ENCODE measurements at places on chromosomes 6 and 20.

DNA sequence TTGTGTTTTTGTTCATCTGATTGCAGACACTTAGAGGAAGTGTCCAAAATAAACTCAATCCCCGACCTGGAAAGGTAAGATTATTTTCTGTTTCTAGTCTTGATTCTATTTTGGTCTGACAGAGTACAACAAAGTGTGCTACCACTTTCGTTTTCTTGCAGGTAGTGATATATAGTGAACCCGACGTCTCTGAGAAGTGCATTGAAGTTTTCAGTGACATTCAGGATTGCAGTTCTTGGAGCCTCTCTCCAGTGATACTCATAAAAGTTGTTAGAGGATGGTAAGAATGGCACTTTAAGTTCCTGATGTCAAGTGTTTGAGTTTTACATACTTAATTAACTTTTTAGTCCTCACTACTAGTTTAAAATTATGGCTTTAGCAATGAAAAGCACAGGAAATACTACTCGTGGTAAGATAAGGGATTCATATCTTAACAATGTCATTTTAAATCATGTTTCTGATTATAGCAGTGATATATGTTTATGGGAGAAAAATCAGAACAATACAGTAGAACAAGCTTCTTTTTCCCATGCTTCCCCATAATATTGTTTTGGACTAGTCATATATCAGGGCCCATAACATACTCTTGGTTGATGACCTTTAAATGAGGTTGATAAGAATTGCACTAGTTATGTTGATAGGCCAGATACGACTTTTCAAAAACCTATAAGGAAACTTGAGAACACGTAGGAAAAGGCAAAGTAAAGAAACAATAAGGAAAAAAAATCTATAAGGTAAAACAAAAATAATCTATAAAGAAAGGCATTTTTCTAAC lies 104.0 kb downstream of the RTN4IP1 start:
- peak; percentile 25 for DNase-seq

- DNase-seq, result no peak
Measured at GRCh38 chr6:134061440-134061839, 9.0 kb upstream of the SLC2A12 start.

- no peak for DNase-seq
Measured at GRCh38 chr6:137414599-137414998, 79.6 kb downstream of the OLIG3 start.

GRCh38 chr20:46951840-46952497 lies 57.3 kb downstream of the EYA2 start:
- DNase-seq, result no peak

DNA sequence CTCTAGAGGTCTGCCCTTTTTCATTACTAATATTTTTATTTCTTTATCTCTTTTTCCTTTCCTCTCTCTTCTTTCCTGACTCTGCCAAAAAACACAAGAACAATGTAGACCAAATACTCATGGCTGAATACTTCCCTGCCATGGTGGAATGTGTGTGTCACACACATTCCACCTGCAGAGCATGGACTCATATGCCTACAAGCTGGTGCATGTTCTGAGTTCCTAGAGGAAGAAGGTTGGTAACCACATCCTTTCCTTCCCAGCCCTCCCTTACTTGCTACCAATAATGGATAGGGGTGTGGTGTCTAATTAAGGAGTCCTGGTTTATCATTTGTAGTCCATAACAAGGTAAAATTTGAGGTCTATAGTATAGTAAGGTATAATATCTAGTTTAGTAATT lies 15.2 kb upstream of the CST9L start:
- DNase-seq, result no peak

- peak; percentile 81 for DNase-seq
Measured at GRCh38 chr6:106997392-106998158, 23.0 kb upstream of the CD24 start.

- no peak for DNase-seq
Measured at GRCh38 chr20:20103486-20103885, 51.2 kb downstream of the CFAP61 start.

GRCh38 chr20:49445176-49445575 lies 37.3 kb downstream of the KCNB1 start:
- no peak for DNase-seq

All from NB4 (cell line).